ENCODE measurements at places on chromosomes 13 and 19. TPM values are rescaled to one million over a fixed set of nuclear protein-coding genes. Genes with fewer than 3 reads are reported as not detected.

DNA sequence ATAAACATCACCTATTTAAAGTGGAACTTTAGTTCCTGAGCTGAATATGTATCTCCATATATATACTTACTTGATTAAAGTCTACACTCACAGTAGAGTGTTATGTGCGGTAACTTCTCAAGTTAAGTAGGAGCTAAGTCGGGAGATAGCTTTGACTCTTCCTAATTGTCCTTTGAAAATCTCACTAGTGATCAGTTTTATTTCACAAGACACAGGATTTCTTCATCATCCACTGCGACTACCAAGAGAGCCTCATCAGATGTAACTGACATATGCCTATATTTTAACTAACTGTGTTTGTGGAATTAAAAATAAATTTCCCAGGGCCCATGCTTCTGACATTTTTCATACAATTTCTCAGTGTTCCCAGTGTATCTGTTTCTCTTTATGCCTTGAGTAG is 1664.0 kb downstream of the EFNB2 start:
- no peak for DNase-seq

DNA sequence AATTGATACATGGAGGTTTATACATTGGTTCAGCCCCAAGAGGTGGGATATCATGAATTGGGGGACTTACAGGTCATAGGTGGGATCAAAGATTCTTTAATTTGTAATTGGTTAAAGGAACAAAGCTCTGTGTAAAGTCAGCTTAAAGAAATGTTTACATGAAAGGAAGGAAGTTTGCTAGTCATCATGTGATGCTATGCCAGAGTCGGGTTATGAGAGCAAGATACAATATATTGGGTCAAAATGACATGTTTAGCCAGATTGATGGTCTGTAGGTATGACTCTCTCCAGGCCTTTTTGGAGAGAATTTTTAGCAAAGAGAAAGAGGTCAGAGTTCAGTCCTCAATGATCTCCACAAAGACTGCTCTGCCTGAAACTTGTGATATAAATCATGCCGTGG is 5.3 kb upstream of the CYSLTR2 start:
- no peak for DNase-seq

PTGIR gene
- total RNA-seq, result 4.3 TPM

EEF1AKMT1 gene
- 3.2 TPM for total RNA-seq

REEP6 gene
- 3.2 TPM for total RNA-seq
